Epithelial cell of proximal tubule (primary cell): ENCODE measurements at places on chromosomes 6 and 20. TPM values are rescaled to one million over a fixed set of nuclear protein-coding genes. Genes with fewer than 3 reads are reported as not detected.
A peak's percentile ranks its signal among the peaks of the same experiment; 100 is the strongest.

ENPP3 gene
- total RNA-seq = 0.17 TPM in 1 of 2 replicates, not detected in the other

GUCA1A gene
- 1.4 and 2.2 TPM in 2 replicates for total RNA-seq

FAXC gene
- 7.2 and 14.5 TPM in 2 replicates for total RNA-seq

OVOL2 gene
- 0.23 and 1.6 TPM in 2 replicates for total RNA-seq

DNA sequence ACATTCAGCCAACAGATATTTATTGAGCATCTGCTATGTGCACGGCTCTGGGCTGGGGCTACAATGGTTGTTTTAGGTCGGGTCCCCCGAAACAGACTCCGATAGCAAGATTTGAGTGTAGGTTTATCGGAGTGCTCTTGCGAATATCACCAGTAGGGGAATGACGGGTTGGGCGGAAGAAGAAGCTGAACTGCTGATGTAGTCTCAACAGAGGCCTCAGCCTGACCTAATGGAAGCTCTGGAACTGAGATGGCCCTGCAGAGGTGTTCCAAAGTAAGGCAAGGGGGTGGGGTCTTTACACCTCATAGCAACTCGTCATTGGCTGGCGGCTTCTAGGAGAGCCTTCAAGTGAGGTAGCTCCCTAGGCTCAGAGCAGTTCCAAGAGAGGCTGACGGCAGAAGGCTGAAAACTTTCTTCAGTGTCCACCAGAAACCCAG is 1.1 kb downstream of the L3MBTL1 start:
- no peak for DNase-seq

- no peak for DNase-seq
Measured at GRCh38 chr6:11307226-11307625, 74.8 kb upstream of the NEDD9 start.

- DNase-seq = no peak
Measured at GRCh38 chr20:63733117-63733516, 3.3 kb upstream of the LIME1 start.

- DNase-seq = no peak
Measured at GRCh38 chr6:135869857-135870256, 18.4 kb downstream of the PDE7B start.

DNA sequence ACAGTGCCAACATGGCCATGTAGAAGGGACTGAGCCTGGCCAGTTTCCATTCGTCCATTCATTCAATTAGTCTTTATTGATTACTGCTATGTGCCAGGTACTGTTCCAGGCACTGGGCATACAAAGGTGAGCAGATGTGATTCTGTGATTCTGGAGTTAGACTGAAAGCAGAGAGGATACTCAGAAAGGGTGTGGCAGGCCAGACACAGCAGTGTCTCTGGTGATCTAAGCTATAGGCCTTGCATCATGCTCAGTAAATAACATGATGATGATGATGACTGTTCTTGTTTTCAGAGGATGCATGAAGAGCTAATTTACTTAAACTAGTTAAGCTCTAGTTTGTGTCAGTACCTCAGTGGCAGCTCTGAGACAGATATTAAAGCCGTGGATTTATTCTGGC is 31.4 kb upstream of the FUCA2 start:
- DNase-seq = no peak

- peak; percentile 4 for DNase-seq
Measured at GRCh38 chr6:136920671-136921380, 1.3 kb upstream of the SLC35D3 start.

- DNase-seq = peak; percentile 25
Measured at GRCh38 chr20:23193801-23194384, 107.8 kb upstream of the CD93 start.
